Stimulated activated naive B cell treated with anti-CD40 and anti-IgM and Interleukin-4, amounts not matched to agents 10 μg/mL and 1 μg/mL and 100 μg/mL, for 72 hours (primary cell): ENCODE measurements at places on chromosomes 16 and 17.

GRCh38 chr16:10964039-10964890, 19.9 kb downstream of the CLEC16A start:
- DNase-seq, result peak; percentile 79

GRCh38 chr16:12321311-12321842, 344.8 kb downstream of the SNX29 start:
- no peak for DNase-seq

- DNase-seq, result no peak
Measured at GRCh38 chr17:45361976-45362375, 45.2 kb upstream of the MAP3K14 start.

DNA sequence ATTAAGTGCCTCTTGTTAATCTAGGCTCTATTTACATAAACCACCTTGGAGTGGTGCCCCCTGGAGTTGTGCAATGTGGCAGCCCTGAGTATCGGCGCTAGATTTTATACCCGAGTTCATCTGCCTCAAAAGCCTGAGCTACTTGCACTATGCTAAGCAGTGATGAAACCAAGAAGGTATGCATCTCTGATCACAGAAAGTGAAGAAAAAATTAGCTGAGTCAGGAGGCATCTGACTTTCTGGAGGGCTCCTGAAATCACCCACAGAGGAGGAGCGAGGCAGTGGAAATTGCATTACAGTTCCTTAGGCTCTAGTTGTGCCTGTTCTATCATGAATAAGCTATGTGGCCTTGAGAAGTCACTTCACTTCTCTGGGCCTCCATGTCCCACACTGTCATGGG, 80.3 kb upstream of the PSMD7 start:
- DNase-seq, result no peak

DNA sequence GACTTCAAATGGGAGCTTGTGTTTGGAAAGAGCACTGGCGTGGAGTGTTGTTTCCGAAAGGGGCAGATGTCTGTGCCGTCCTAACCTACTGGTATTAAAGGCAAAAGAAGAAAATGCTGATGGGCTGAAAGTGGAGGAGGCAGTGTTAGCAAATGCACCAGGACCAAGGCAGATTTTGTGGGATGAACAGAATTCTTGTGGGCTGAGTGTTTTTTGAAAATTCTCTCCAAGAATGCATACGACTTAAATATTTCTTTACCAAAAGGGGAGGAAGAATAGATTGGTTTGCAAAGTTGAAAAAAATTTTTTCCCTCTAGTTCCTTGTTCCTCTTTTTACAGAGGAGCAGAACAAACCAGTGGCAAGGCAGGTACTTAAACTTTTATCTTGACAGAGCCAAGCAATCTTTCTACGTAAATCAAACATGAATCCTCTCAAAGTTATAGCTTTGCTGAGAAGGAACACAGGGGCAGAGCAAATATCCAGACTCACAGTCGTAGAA, 16.8 kb downstream of the MARCHF10 start:
- DNase-seq, result no peak

- no peak for DNase-seq
Measured at GRCh38 chr17:83118071-83118841, 38.8 kb downstream of the METRNL start.

- no peak for DNase-seq
Measured at GRCh38 chr16:49586466-49587450, 213.2 kb downstream of the C16orf78 start.

GRCh38 chr17:41212524-41213169, 13.8 kb upstream of the KRTAP9-2 start:
- no peak for DNase-seq

DNA sequence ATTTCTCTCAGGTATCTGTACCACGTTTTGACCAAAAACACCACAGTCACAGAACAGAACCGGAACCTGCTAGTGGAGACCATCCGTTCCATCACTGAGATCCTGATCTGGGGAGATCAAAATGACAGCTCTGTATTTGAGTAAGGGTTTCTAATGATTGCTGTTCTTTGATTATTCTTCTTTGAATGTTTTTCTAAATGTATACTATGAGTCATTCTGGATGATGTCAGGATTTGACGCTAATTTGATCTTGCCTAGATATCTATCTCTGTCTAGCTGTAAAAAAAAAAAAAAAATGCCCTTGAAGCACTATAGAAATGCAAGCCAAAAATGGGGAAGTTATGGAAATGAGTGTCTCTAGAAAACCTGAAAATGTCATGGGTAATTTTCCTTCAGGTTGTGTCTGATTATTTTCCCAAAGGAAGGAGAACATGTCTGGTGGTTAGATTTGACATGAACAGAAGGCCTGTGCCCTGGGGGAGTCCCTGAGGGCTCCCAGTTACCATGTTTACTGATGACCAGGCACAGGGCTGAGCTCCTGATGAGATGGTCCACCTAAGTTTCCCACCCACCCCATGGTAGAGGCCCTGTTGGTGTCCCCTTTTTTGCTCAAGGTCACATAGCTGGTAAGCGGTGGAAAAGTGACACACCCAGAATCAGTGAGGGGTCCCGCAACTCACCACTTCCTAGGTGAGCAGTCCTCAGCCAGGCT, 13.6 kb downstream of the CLEC16A start:
- DNase-seq, result no peak

GRCh38 chr17:348012-348411, 4.6 kb downstream of the RPH3AL start:
- DNase-seq, result no peak

- no peak for DNase-seq
Measured at GRCh38 chr16:88108762-88109161, 157.5 kb downstream of the BANP start.

DNA sequence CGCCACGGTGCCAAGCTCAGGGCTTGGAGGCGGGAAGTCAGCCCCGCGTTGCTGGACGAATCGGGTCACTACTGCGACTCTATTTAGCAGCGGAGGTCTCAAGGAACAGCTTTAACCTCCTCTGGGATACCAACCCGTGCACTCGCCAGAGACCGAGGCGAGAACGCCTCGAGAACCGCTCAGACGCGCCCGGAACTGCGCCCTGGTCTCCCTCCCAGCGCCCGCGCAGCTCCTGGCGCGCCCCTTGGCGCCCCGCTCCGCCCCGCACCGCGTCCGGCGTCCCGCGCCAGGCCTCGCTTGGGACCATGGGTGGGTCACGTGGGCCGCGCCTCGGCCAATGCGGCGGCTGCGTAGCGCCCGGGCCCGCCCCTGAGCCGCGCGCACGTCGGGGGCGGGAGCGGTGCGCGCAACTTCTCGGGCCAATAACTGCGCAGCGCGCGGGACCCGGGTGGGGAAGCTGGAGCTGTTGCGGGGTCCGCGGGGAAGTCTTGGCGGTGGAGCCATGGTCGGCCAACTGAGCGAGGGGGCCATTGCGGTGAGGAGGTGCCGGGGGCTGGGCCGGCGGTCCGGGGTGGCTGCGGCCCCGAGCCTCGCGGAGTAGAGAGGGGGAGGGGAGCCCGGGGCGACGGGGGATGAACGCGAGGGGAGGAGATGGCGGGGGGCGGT, at the start of the genes RPA1 and SMYD4:
Gene RPA1 (plus strand): TSS at position 414 of the 666 bp plus-strand sequence. CDS start 89 bp downstream, at position 503.
Gene SMYD4 (minus strand): TSS at position 311 of the 666 bp plus-strand sequence. CDS start 1,908 bp downstream, outside the sequence.
- peak; percentile 81 for DNase-seq

DNA sequence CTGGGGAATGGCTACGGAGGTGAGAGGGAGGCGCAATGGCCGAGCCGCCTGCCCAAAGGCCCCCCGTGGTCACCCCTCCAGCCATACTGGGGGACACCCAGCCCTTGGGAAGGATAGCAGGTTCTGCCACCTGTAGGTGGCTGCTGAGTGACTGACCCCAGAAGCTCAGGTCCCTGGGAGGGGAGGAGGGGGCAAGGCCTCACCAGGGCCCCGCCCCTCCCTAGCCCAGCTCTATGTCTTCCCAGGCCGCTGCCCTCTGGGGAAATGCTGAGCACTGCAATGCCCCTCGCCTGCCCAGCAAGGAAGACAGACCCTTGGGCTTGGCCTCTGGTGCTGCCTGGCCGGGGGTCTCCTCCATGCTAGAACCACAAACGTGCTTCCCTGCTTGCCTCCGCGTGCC, 11.4 kb upstream of the CLDN9 start:
- no peak for DNase-seq

DNA sequence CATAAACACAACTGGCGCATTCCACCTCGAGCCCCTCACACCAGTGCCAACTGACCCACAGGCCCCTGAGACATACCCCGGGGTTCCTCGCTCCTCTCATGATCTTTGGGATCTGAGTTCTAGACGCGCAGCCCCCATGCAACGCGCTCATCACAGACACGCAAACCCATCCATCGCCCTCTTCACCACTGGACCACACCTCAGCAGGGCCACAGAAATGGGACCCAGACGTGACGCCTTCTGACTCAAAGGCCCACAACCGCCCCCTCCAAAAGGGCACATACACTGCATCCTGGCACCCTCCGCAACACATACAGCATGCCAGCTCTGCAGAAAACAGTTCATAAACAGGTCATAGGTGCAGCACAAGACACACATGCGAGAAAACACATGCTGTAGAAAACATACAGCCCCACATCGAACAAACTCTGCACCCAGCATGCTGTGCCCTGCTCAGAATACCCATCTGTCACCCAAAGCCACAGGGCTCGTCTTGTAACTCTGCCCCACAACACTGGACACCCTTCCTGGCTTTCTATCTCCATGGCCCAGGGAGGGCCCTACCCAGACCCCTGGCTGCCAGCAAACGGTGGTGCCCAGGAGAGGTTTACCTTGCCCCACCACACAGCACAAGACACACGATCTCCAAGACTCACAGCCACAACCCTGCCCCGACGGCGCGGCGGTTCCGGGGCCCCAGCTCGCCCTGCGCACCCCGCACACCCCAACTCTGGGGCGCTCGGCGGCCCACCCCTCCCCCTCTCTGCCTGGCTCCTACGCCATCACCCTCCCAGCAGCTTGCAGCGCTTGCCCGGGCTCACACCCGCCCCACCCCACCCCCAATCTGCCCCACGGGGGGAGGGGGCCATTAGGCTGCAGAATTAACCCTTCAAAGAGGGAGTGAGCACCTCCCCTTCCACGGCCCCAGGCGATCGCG, 887 bp downstream of the ZBTB4 start:
- no peak for DNase-seq

GRCh38 chr17:34617398-34617797, 38.0 kb downstream of the TMEM132E start:
- no peak for DNase-seq

DNA sequence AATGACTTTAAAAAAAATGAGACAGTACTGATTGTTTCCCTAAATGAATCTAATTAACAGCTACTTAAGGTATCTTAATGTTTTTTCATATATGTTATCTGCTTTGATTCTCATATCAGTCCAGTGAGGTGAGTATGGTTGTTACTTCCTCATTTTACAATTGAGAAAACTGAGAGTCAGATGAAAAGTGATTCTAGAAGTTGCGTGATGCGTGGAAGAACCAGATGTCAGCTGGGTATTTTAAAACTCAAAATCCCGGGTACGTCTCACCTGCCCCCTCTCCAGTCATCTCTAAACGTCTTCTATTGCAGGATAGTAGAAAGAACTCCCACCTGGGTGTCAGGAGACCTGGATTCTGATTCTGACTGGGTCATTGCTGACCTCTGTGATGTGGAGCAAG, 89.2 kb downstream of the MAP2K6 start:
- peak; percentile 58 for DNase-seq

DNA sequence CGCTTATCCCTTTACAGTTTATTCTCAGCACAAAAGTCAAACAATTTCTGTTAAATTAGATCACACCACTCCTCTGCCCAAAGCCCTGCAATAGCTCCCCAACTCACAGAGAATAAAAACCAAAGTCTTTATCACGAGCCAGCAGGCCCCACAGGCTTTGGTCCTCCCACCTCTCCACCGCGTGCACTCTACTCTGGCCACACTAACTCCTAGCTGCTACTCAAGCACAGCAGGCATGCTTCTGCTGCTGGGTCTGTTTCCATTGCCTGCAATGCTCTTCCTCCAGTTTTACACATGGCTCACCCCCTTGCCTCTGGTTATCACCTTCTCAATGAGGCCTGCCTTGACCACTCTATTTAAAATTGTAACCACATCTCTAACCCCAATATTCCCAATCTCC, 27.6 kb downstream of the HELZ start:
- DNase-seq, result no peak

DNA sequence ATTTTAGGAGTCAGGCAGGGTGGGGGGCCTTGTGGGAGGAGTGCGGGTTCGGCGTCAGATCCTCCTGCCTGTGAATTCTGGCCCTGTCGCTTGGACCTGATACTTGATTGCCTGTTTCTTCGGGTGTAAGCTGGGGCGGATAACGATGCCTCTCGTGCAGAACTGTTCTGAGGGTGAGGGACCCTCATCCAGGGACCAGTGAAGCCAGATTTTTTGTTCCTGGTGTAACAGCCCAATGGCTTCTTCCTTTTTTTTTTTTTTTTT, 1.3 kb downstream of the TBCD start:
- no peak for DNase-seq

GRCh38 chr16:84071121-84071520, 28.5 kb upstream of the SLC38A8 start:
- DNase-seq, result no peak

DNA sequence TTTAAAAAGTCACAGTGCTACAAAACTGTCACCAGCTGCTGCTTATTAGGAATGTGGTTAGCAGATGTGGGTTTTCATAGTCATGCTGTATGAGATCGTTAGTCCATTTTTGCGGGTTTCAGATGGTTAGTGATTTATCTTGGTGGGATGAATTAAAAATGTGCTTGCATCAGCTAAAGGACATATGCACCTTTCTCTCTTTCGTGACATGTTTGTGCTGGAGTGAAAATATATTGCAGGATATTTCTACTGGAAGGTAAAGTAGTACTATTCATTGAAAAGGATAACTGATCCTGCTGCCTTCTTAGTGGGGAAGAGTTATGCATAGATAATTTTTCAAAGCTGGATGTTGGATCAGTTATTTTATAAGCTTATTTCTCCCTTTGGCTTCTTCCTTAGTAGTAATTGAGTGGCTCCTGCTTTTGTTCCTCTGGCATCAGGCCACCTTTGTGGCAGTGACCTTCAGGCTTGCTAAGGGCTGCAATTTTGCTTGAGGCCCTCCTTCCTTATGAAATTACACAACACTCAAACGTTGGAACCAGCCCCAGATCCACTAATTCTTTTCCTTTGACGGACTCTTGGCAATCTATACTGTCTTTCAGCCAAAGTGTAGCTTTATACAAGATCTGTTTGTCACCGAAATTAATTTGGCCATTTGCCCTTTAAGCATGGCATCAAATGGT, 7.5 kb upstream of the SNTB2 start:
- DNase-seq, result no peak

- no peak for DNase-seq
Measured at GRCh38 chr16:57283214-57283958, 1.1 kb downstream of the PLLP start.

DNA sequence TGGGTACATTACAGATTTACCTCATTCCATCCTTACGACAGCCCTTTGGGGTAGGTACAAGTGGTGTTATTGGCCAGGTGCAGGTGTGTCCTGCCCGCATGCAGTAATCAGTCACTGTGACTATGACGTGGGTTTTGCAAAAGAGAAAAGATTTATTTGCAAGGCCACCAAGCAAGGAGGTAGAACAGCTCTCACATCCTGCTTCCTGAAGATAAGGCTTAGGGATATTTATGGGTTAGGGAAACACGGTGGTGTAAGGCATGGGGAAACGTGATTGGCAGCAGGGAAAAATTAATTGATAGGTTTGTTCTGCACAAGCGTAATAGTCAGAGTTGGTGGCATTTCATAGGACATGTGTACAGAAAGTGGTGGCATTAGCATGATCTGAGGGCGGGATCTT, 214.8 kb downstream of the PARN start:
- DNase-seq, result no peak

- no peak for DNase-seq
Measured at GRCh38 chr16:70473446-70474319, 19.3 kb downstream of the FCSK start.

- DNase-seq, result no peak
Measured at GRCh38 chr17:49360796-49361128, 1.3 kb downstream of the ZNF652 start.
